ENCODE measurements at places on chromosomes 2 and 18.

GRCh38 chr2:77459840-77460239 lies 62.3 kb downstream of the LRRTM4 start:
- DNase-seq = no peak

GRCh38 chr2:113167115-113167932 lies 6.4 kb upstream of the PSD4 start:
- no peak for DNase-seq

GRCh38 chr2:133157141-133157540 lies 411.1 kb downstream of the NCKAP5 start:
- DNase-seq = no peak

GRCh38 chr2:148201075-148202004 lies 180.4 kb downstream of the MBD5 start:
- no peak for DNase-seq

GRCh38 chr18:23226391-23226790 lies 91.1 kb downstream of the CABLES1 start:
- no peak for DNase-seq

- no peak for DNase-seq
Observed at GRCh38 chr2:187078297-187078696, 229.3 kb upstream of the ZSWIM2 start.

Data from ovary (tissue), 10 donors.